ENCODE measurements at places on chromosomes 2 and 18.

GRCh38 chr18:13546638-13547037 is 179.7 kb downstream of the FAM210A start:
- no peak for DNase-seq

DNA sequence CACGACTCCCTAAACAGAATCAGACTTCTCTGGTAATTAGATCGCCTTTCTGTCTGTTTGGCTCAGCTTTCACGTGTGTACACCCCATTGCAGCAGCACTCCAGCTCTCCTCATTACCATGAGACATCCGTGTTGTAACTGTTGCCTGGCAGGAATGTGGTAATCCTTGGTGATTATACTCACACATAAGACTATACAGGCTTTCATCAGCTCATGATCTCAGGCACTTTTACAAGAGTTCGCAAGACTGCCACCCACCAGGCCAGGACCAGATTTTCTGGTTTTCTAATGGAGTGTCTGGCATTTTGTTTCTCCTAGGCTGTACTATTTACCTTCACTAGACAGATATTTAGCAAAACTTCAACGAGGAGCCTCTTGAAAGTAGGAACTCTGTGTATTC is 50.2 kb downstream of the ACVR1 start:
- DNase-seq = peak; percentile 45

DNA sequence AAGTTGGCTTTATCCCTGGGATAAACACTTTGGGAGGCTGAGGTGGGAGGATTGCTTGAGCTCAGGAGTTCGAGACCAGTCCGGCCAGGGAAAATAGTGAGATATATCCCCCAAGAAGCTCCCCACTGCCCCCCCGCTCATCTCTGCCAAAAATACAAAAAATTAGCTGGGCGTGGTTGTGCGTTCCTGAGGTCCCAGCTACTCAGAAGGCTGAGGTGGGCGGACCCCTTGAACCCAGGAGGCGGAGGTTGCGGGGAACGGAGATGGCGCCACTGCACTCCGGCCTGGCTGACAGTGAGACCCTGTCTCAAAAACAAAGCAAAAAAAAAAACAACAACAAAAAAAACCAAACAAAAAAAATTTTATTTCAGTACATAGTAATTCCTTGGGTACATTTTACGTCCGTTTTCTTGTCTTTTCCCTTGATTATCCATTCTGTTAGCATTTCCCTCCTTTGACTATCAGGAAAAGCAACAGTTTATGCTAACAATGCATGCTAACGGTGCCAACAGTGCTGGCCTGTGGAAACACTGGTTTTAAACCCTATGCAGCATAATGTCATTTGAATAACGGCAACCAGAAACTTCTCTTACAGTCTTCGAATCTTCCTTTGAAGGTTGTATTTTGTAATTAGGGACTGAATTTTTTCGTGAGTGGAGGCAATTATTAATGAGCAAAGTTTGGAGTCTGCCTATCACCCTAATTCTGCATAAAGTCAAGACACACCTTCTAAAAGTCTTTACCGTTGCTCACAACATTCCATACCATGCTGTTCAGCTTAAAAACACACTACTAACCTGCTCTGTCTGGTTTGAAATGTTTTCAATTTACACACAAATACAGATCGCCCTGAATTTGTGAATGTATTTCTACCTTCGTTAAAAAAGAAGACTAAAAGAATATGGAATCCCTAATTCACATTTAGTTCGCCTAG is 721 bp upstream of the MIB1 start:
- DNase-seq = no peak

DNA sequence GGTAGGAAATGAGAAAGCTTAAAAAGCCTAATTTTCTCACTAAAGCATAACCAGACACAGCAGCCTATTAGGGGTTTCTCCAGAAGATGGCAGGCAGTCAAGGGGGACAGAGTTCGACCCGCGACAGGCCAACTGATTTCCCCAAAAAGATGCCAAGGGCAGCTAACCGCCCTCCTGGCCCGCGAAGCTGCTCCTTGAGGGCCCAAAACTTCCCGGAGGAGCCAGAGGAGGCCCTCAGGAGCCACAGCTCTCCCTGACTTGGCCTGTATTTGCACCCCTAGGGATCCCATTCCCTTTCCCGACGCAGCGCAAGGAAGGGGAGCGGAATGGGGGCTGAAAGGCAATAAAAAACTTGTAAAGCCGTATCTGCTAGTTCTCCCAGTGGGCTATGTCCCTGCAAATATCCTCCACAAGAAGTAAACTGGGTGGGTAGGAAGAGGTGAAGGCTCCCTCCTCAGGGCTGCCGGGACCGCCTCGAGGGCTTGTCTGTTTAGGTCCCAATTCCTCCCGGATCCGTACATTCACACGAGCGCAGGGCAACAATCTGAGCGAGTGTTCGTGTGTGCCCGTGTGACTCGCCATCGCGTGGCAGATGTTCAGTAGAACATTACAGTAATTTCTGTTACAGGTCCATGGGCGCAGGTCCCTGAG is 756 bp upstream of the NAGK start:
- no peak for DNase-seq

GRCh38 chr2:118232391-118232790 is 144.1 kb downstream of the INSIG2 start:
- DNase-seq = no peak

GRCh38 chr2:187917535-187917934 is 363.3 kb upstream of the TFPI start:
- DNase-seq = peak; percentile 4

DNA sequence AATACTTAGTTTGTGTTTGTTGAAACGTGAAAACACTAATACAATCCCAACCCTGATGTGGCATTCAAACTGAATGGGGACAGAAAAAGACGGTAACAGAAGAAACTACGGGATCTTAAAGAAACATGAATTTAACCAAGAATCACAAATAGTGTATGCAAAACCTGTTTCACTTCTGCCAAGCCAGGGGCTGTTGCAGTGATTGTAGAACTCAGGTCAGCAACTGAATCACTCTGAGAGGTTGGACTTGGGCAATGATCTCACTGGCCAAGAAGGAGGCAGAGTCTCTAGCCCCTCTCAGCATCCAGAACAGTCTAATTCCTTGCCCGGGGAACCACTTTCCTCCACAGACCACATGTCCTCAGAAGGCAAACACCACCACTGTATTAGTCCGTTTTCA is 54.9 kb upstream of the CRIM1 start:
- no peak for DNase-seq

DNA sequence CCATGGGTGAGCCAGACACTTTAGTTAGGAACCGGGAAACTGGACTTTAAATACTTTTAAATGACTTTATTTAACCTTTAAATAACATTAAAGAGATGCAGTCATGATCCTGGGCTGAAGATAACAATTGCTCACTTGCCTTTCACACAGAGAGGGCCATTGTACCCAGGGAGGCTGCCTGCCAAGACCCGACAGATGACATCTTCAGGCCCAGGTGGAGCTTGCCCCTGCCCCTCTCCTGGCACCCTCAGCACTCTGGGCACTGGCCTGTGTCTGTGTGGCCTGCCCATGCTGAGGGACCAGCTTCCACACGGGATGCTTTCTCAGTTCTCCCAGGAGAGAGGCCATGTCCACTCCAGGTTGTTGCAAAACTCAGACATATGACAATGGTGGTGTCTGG is 216.4 kb upstream of the MYT1L start:
- DNase-seq = no peak

DNA sequence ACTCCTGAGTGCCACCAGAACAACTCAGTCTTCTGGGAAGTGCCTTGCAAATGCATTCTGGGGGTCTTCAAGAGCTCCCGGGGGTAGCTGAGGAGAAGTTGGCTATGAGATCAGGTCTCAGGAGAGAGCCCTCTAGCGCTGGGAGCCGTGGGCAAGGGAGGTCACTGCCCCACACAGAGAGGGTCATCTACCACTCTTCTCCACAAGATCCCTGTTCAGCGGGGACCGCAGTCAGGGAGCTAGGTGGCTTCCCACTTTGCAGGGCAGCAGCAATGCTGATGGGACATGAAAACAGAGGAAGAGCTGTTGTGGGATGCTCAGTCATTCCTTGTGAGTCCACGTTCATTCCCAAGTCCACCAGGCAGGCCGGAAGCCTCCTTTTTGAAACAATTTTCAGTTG is 66.6 kb downstream of the ACKR3 start:
- no peak for DNase-seq

DNA sequence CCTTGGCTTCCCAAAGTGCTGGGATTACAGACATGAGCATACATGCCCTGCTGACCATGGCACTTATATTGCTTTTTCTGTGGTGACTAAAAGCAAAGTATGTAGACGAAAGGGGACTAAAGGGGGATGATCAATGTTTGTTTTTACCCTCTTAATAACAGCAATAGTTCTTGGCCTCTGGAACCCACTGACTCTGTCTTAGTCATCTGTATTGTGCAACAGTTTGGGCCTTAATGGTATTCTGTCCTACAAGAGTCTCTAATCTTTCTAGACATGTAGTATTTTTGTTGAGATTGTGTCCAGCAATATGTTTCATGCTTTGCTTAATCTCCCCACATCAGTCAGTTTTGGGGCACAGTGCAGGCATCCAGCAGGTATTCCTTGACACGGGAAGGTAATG is 359.9 kb upstream of the FANCL start:
- DNase-seq = peak; percentile 60

GRCh38 chr2:147204102-147204501 is 640.7 kb upstream of the ACVR2A start:
- peak; percentile 16 for DNase-seq

DNA sequence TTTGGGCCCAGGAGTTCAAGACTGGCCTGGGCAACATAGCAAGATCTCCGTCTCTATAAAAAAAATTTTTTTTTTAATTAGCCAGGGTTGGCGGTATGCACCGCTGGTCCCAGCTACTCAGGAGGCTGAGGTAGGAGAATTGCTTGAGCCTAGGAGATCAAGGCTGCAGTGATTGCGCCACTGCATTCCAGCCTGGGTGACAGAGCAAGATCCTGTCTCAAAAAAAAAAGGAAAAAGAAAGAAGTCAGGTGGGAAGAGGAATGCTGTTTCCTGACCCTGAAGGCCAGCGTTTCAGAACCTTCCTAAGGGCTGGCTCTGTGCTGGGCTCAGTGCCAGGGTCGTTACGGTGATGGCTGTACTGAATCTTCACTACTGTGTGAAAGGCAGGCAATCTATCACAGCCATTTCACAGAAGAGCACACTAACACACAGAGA is 35.0 kb upstream of the AGAP1 start:
- DNase-seq = peak; percentile 78

GRCh38 chr2:81266106-81266505 is 961.6 kb upstream of the LRRTM1 start:
- peak; percentile 55 for DNase-seq

DNA sequence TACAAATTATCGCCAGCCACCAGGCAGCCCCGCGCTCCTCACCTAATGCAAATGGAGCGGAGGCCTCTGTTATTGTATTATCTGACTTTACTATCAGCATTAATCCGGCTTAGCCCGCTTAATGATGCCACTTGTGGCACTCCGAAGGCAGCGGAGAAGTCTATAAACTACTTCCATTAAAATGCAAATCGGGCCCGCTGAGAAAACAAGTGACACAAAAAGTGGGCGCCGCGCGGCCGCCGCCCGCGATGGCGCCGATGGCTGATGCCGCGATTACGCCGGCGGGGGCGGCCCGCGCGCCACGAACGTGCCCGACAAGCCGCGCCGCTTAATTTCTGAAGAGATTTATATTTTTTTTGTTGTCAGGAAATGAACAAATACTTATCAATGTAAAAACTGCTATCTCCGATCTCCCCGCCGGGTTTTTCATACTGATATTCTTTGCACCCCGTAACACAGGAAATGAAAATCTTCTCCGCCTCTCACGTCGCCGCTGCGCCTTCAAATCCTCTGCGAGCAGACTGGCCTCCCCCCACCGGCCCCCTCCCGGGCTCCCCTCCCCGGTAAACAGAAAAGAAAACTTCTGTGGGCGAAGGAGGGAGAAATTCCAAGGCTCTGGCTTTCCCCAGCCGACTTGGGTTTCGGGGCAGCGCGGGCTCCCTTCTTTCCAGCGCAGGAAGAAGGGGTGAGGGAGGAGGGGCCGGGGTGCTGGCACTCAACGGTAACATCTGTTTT is 221.8 kb downstream of the INSIG2 start:
- DNase-seq = no peak

- peak; percentile 47 for DNase-seq
Observed at GRCh38 chr2:69196327-69197117, 183.5 kb downstream of the ANTXR1 start.

- DNase-seq = no peak
Observed at GRCh38 chr2:155062250-155062921, 363.9 kb downstream of the KCNJ3 start.

DNA sequence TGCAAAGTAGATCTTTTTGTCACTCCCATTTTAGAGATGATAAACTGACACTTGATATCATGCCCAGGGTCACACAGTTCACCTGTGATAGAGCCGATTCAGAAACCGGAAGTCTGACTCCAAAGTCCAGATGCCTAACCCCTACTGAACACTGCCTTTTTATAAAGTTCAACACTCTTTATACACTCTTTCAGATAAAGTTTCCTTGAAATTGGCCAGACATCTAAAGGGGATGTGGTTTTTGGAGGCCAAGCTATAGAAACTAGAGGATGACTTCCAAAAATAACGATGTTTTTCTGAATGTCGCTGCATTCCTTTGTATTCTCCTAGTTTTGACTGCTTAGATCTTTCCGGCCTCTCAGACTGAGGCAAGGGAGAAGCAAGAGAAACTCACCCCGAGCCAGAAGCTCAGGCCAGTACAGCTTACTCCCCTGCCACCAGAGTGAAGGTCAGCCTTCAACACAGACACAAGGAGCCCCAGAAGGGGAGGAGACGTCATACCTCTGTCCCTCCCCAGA is 61.8 kb downstream of the NRP2 start:
- no peak for DNase-seq

DNA sequence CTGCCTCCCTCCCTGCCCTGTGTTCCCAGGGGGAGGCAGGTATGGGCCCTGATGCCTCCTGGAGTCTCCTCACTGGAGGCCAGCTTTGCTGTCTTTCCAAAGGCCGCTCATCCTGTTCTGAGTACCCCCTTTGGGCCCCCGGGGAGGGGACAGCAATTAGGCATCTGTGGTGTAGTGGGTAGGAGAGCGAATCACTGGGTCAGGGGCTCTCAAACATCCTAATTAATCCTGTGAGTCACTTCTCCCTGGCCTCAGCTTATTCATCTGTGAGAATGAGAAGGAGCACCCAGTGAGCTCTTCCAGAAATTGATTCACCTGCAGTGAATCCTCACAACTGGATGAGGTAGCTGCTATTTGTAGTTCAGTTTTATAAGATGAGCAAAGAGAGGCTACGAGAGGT is 16.4 kb downstream of the TET3 start:
- no peak for DNase-seq
